ENCODE measurements at places on chromosomes 4 and X.

GRCh38 chrX:121851033-121851432 is 803.6 kb downstream of the GLUD2 start:
- no peak for DNase-seq

GRCh38 chr4:169761846-169762245 is 4.1 kb upstream of the HPF1 start:
- DNase-seq, result no peak

- peak; percentile 7 for DNase-seq
Measured at GRCh38 chr4:1593458-1593857, 90.7 kb downstream of the FAM53A start.

- no peak for DNase-seq
Measured at GRCh38 chr4:150126864-150127203, 48.6 kb downstream of the DCLK2 start.

DNA sequence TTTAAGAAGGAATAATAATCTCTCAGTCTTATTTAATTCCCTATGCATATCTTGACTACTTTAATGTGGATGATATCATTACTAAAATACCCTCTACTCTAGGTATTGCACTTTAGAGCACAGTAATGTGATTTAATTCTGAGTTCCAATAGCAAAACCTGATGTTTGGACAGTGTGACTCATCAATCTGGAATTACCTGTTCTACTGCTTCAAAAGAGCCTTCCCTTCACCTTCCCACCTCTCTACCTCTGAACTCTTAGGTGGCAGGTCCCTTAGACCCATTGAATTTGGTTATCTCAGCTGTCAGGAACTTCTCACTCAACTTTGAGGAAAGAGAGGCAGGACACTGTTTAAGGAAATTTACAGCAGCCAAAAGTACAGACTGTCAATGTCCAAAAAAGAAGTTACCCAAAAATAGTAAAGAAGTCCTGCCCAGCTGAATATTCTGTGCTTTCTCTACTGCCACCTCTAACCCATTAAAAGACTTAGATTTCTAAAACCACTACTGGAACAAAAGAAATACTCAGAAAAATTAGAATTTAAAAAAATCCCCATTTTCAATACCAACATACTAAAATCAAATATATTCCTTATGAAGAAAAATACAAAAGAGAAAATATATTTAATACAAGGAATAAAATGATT is 123.1 kb upstream of the GPM6A start:
- no peak for DNase-seq

DNA sequence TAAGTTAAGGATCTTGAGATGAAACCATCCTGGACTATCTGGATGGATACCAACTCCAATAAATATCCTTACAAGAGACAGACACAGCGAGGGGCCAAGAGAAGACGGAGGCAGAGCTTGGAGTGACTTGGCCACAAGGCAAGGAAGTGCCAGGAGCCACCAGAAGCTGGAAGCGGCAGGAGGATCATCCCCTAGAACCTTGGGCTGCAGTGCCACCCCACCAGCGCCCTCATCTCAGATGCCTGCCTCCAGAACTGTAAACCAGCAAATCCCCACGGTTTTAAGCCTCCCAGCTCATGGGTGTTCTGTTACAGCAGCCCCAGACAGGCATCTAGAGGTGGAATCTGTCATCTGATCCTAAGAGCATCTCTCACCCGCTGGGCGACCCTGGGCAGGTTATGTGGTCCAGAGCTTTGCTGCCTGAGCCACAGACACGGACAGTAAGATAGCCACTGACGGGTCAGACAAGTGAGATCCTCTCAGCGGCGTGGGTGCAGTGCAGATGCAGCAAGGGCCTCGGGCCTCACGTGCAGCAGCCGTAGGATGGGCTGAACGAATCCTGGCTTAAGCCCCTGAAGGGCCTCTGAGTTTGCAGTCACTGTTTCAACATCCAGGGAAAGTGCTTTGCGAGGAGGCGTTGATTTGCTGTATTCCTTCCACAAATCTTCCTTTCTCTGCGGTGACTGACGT is 25.1 kb upstream of the MXD4 start:
- DNase-seq, result no peak

DNA sequence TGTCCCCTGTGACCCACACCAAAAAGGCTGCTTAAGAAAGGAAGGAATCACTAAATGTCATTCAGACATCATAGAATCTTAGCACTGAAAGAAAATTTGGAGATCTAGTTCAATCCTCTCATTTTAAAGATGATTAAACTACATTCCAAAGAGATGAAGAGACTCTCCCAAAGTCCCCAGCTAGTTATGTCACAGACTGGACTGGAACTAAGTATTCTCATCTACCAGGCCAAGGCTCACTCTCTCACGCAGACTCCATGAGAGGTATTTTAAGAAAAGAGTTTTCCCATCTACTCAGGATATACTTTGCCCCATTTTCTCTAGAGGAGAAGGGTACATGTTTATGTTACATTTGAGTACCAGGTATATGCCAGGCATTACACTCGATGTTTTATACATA is 6.9 kb downstream of the FABP2 start:
- no peak for DNase-seq

Measured in posterior cingulate gyrus (tissue), 11 donors.